HFF-Myc (cell line): ENCODE measurements at places on chromosomes 11 and 22.
A peak's percentile ranks its signal among the peaks of the same experiment; 100 is the strongest.

DNA sequence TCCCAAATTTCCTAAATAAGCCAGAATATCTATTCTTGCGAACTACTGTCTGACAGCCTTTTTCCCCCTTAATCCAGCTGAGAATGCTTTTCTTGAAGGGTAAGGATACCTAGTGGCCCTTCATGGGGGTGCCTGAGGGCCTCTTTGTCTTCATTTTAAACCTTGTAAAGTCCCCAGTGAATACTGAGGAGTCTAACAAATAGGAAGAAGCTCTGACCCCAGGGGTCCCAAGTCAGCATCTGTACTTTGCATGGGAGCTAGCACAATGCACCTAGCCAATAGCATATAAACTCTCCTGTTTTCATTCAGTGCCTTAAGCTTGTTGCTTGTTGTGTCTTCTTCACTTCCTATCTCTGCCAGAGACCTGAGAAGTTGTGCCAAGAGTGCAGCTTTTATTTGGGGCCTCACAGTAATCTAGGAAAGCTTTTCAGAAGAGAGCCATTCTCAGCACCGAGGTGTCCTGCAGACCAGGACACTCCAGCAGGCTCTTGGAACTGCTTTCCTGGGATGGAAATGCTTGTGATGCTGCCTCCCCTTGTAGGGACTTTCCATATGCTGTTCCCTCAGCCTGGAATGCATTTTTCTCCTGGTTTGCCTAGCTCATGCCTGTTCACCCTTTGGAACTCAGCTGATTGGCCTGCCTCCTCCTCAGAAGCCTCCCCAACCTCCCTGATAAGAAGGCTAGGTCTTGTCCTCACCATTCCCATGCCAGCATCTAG, 37.2 kb downstream of the BMAL1 start:
- DNase-seq: no peak

DNA sequence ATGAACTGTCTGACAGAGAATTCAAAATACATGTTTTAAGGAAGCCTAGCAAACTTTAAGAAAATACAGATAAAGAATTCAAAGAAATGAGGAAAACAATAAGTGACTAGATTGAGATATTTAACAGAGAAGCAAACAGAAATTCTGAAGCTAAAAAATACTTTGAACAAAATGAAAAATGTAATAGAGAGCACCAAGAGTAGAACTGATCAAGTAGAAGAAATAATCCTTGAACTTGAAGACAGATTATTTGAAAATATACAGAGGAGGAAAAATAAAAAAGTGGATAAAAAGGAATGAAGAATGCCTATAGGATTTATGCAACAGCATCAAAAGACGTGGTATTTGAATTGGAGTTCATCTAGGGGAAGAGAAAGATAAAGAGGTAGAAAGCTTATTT, 101.9 kb upstream of the OR4B1 start:
- no peak for DNase-seq

DNA sequence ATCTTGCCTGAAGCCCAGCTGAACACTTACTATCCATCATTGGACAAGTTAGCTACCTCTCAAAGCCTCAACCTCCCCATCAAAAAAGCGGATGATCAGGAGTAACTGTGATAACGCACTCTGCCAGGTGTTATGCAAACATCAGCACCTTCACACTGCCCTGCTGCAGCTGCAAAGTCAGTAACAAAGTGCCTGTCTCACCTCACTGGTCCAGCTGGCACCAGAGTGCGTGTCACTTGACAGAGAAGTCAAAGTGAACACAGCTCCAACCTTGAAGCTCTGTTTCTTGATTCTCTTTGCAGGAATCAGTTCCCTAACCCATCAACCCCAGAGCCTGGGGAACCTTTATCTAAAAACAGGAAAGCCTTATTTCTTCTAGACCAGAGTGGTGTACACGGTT, 413.6 kb downstream of the CTTN start:
- no peak for DNase-seq

GRCh38 chr22:41332217-41332939, 31.1 kb downstream of the ZC3H7B start:
- DNase-seq: no peak

DNA sequence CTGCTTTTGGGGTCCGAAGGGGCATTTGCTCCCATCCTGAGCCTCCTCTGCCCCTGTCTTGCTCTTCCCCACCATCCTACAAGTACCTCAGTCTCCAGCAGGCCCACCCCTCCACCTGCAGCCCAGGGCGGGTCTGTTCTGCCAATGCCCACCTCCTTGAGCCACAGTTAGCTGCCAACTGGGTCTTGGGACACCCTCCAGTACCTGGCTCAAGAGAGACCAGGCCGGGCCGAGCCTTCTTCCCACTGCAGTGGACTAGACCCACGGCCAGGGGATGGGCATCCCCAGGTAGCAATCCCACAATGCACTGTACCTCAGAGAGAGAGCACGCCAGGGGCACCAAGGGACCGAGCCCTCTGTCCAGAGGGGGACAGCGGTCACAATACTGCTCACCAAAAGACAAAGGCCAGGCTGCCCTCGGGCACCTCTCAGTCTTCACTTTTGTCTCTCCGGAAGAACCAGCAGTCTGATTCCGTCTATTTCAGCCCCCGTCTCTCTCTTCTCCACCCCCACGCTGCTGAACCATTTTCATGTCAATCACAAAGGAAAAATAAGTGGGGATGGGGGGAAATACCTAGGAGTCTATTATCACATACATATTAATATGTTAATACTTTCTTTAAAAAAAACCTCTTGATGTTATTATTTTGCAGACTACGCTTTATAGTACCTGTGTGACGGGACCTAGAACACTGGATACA, 51.7 kb downstream of the SYT13 start:
- no peak for DNase-seq

DNA sequence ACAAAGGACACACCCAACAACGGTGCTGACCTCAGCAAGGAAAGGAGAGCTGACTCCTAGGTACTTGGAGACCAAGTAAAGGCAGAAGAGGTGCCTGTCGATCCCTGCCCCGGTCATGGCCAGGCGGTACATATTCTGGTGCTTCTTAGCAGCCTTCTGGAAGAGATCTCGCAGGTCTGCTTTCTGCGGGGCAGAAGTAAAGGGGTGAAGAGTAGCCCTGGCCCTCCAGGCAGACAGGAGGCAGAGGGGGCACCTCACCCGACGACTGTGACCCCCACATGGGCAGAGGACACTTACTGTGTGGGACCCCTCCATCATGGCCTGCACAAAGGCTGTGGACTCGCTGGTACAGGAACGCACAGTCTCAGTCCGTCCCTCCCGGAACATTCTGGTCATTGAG, 7.4 kb downstream of the CPT1B start:
- no peak for DNase-seq

GRCh38 chr11:92224054-92224406, 588 bp upstream of the FAT3 start:
- DNase-seq: no peak

- no peak for DNase-seq
These were observed 56.1 kb upstream of the GLYATL1B start for GRCh38 chr11:59030037-59030436.

- DNase-seq: no peak
These were observed 230.9 kb upstream of the SESN3 start for GRCh38 chr11:95461858-95462257.

GRCh38 chr22:26885441-26886261, 228.3 kb downstream of the MIAT start:
- no peak for DNase-seq

DNA sequence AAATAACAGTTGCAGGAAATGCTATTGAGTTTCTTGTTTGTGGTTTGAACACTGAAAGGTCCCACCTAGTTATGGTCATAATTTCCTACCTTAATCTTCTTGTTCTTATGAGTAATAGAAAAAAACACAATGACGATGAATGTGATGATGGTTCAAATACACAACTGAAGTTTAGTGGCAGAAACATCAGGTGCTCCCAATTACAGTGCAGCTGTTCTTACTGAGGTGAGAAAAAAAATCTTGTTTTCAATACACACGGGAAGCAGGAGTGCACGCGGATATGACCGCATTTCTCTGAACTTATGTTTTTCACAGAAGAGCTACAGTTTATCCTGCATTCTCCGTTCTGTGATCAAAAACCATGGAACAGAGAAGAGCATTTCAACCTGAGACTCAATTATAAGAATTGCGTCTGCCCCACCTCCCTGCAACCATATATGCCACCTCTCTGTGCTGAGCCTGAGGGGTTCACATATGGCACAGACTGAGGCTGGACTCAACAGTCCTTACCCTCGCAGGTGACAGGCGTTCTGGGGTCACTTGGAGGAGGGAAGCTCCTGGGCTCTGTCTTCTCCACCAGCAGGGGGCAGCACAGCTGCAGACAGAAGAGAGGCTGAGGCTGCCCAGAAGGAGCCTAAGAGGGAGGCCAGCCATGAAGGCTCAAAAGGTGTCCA, 99.7 kb upstream of the IGLL5 start:
- DNase-seq: peak; percentile 6

DNA sequence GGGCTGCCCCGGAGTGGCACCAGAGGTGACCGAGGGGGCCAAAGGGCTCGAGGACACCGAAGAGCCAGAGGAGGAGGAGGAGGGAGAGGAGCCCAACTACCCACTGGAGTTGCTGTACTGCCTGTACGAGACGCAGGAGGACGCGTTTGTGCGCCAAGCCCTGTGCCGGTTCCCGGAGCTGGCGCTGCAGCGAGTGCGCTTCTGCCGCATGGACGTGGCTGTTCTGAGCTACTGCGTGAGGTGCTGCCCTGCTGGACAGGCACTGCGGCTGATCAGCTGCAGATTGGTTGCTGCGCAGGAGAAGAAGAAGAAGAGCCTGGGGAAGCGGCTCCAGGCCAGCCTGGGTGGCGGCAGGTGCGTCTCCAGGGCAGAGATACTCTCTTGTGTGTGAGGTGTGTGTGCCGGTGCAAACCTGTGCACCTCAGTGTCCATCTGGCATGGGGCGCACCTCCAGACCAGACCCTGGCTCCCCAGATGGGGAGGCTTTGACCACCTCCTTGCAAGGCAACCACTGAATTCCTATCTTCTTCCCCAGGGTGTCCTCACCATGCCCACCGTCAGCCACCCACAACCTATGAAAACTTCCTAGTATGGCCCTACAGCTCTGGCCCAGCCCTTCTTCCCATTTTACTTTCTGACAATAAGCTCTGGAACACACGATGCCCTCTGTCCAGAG, 3.4 kb downstream of the NLRP6 start:
- no peak for DNase-seq

GRCh38 chr11:68212421-68213134, 518 bp downstream of the KMT5B start:
- DNase-seq: peak; percentile 27

DNA sequence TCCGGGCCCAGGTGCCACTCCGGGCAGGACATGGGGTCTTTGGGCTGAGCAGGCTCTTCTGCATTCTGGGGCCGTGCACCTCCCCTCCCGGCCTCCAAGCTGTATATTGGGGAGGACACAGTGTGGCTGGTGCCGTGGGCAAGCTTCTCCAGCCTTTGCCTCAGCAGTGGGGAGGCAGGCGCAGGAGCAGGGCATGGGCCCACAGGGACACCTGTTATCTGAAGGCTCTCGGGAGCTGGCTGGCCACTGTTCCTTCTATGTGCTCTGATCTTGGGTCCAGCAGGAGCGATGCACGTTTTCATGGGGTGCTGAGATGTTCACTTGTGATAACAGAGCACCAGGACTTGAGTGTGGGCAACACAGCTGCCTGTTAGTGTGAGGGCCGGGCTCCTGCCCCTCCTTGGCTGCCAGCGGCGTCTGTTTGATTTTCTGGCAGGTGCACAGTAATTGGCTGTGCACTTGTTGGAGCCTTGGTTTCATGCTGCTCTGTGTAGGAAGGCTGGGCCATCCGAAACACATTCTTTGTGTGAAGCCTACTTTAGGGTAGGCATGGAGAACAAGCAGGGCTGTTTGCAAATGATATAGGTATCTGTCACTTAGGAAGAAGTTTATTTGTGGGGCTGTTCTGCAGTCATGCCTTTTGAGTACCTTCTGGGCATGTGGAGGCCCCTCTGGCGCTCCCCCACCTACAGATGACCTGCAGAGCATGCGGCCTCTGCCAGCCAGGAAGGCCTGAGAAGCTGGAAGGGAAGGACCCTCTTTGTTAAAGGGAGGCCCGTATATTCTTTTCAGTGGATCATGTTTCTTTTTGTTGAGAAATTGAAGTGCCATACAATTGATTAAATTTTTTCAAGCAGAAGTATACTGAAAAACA, 201.5 kb downstream of the TBC1D22A start:
- DNase-seq: no peak
